Stimulated activated CD4-positive, alpha-beta T cell treated with anti-CD3 and anti-CD28 coated beads, Interleukin-15, amount 100 ng/mL, for 1 hour (primary cell): ENCODE measurements at places on chromosomes 12 and 14.

DNA sequence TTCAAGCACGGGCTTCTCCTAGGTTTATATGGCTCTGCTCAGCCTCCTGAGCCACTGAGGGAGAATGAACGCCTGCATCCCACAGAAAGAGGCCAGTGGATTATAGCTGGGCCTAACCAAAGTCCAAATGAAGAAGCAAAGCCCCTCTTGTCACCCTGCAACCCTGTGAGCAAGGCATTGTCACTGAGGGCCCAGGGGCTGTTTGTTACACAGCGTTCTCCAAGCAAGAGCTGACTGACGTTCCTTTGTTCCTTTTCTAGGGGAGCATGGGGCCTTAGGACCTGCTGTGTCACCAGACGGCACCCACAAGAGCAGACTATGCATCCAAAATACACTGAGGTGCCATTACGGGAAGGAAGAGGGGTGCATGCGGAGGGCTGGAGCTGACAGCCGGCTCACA is 4.3 kb upstream of the FBRSL1 start:
- DNase-seq, result no peak

GRCh38 chr14:76927971-76928700 is 100.4 kb downstream of the IRF2BPL start:
- no peak for DNase-seq

- no peak for DNase-seq
These were observed 337.0 kb downstream of the FSCB start for GRCh38 chr14:44170101-44170500.

DNA sequence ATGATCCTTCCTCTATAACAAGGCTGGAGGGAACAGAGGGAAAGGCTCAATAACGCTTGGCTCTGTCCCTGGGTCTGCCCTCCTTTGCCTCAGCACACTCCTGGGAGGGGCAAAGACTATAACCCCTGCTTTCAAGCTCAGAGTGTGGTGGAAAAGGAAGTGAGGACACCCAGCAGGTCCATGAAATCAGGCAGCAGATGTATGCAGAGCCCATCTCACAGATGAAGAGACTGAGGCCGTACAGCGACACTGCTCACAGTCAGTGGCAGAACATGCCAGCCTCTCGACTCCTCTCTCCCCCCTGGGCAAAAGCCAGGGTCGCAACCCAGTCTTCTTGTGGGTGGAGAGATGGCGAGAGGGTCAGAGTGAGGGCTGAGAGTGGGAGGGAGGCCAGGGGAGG is 39.8 kb downstream of the SLC6A12 start:
- no peak for DNase-seq

GRCh38 chr14:39264558-39264957 is 30.8 kb downstream of the MIA2 start:
- no peak for DNase-seq

GRCh38 chr14:44798386-44799242 is 163.1 kb downstream of the KLHL28 start:
- DNase-seq, result no peak

DNA sequence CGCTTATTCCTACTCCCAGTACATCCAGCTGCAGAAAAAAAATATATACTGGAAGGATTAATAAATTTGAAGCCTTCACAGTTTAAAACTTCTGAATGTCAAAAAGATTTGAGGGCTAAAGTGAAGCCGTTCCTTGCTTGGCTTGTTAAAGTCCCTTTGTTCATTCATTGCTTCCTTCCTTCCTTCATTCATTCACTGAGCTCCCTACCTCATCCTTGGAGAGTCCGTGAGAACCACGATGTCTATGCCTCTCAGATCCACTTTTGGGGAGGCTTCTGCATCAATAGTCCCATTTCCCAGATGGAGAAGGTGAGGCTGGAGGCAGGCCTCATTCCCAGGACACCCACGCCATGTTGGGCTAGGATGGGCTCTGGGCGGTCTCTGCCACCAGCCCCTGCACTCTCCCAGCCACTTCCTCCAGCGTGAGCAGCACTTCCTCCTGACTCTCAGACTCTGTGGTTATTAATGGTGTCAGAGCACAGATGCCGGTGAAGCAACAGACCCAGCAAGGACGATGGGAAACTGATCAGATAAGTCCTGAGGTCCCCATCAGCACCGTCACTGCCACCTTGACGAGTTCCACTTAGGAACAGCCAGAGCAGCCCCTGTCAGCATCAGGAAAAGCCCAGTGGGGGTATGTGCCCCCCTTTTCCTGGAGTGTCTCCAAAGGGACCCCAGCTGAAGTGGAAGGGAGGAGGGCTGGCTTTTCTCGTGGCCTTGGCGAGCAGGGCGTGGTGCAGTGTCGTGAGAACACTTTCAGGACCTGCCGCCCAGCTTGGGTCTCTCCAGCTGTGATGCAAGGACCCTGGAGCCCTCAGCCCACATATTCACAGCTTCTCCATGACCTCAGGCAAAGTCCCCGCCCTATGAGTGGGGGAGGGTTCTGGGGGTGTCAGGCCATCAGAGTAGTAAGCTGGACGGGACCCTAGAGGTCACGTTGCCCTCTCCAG is 21.2 kb downstream of the ASB2 start:
- DNase-seq, result no peak

- no peak for DNase-seq
These were observed 2.3 kb upstream of the ZNF384 start for GRCh38 chr12:6691473-6691872.

GRCh38 chr12:124379938-124380754 is 85.3 kb downstream of the RFLNA start:
- no peak for DNase-seq

DNA sequence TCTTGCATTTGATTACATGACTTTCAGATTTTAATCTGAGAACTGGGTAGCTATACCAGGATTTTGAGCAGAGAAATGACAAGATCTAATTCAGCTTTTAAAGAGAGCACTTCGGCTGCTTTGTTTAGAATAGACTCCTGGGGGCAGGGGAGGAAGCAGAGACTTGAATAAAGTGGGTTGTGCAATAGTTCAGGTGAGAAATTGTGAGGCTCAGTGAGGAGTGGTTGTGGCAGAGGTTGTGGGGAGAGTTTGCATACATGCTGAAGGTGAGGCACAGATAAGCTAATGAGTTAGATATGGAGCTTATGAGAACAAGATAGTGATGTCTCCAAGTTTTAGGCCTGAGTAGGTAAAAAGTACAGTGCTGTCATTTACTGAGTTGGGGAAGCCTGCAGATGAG is 281.4 kb downstream of the FLRT2 start:
- DNase-seq, result no peak

DNA sequence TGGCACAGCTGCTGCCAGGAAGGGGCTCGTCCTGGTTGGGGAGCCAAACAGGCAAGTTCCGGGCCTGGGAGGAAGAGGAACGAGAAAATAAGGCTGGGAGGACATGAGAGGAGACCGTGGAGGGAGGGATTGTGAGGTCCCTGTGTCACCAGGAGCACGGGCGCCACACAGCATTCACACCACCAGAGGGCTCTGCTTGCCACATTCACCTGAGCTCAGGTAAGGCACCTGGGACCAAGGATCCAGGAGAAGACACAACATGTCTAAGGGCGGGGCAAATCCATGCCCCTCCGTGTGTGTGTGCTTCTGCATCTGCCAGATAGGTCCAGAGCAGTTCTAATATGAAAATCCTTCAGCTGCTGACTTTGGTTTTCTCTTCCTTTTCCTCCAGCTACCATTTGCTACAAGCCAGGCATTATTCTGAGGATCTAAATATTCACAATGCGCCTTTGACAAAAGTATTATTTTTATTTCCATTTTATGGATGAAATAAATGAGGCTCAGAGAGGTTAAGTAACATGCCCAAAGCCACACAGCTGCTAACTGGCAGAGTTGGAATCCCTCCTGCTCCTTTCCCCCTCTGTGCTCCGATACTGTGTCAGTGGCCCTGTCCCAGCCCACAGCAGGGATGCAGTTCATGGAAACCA is 14.6 kb downstream of the RAPGEF3 start:
- DNase-seq, result peak; percentile 36

GRCh38 chr14:33812181-33812580 is 138.7 kb downstream of the EGLN3 start:
- DNase-seq, result no peak

GRCh38 chr14:95885866-95886265 is 9.2 kb downstream of the TUNAR start:
- DNase-seq, result no peak

DNA sequence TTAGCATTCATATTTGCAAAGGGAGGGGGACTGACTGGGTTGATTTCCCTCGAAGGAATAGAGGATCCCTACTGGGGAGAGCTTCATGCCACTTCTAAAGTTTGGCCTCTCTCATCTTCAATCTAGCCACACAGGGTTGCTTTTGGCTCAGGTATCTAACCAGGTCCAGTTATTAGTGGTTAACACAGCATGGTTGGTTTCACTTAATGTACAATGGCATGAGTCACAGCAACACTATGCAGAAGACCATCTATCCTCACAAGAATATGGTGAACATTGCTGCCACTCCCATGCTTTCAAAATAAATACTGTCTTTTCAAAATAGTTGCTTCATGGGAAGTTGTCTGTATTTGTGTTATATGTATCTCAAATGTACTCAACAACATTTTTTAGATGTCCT is 6.6 kb upstream of the RAB3IP start:
- no peak for DNase-seq

- no peak for DNase-seq
These were observed 768.1 kb upstream of the TBX3 start for GRCh38 chr12:115451780-115452736.

DNA sequence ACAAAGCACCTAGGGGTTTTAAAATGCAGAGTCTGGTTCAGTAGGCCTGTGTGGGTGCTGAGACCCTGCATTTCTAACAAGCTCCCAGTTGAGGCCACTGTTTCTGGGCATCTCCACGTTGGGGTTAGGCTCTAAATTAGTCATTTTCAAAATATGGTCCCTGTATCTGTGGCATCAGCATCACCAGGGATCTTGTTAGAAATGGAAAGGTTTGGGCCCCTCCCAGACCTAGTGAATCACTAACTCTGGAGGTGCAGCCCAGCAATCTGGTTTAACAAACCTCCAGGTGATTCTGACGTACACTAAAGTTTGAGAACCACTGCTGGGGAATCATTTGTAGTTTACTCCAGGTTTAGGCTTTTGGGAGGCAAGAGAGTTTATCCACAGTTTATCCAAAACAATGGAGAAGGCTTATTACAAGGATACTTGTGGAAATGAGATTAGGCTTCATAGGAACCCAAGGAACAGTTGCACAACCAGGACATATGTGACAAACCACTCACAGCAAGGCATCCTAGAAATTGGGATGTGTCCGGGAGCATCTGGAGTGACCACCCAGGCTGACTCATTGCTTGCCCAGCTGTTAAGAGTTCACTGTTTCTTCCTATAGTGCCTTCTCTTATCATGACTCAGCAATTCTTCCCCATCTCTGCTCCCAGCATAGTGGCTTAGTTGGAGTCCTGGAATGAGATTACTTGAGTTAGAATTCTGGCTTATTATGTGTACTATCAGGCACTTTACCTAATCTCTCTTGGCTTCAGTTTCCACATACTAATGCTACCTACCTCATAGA is 71.6 kb upstream of the STXBP6 start:
- no peak for DNase-seq

- DNase-seq, result no peak
These were observed 29.0 kb upstream of the WDR89 start for GRCh38 chr14:63670692-63671091.

GRCh38 chr12:120692524-120693033 is 5.6 kb downstream of the MLEC start:
- no peak for DNase-seq

GRCh38 chr12:85029456-85029855 is 6.6 kb downstream of the TSPAN19 start:
- DNase-seq, result no peak

- no peak for DNase-seq
These were observed 50.7 kb downstream of the ELK3 start for GRCh38 chr12:96244826-96245225.

DNA sequence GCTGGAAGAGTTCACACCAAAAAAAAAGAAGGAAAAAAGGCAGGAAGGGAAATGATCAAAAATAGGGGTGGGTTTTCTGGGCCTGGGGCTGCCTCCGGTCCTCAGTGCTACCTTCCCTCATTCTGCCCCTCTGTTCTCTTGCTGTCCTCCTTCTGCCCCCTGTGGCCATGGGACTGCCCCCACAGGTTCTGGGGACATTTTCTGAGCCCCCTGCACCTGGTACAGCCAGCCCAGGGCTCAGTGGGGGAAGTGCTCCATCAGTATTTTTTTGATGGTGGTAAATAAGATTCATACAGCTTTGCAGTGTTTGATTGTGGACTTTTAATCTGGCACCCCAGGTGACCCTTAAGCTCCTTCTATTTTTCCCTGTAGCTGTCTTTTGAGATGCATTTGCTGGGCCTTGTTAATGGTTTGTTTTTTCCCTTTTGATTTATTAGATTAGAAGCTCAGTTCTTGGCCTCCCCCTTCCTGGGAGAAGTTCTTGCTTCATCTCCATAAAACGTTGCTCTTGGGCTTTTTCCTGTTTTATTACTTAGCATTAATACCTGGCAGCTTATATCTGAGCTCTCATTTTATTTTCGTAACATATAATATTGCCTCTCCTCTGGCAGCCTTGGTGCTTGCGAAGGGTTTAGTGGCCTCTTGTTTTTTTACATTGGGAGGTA is 43.1 kb downstream of the CHST11 start:
- no peak for DNase-seq

DNA sequence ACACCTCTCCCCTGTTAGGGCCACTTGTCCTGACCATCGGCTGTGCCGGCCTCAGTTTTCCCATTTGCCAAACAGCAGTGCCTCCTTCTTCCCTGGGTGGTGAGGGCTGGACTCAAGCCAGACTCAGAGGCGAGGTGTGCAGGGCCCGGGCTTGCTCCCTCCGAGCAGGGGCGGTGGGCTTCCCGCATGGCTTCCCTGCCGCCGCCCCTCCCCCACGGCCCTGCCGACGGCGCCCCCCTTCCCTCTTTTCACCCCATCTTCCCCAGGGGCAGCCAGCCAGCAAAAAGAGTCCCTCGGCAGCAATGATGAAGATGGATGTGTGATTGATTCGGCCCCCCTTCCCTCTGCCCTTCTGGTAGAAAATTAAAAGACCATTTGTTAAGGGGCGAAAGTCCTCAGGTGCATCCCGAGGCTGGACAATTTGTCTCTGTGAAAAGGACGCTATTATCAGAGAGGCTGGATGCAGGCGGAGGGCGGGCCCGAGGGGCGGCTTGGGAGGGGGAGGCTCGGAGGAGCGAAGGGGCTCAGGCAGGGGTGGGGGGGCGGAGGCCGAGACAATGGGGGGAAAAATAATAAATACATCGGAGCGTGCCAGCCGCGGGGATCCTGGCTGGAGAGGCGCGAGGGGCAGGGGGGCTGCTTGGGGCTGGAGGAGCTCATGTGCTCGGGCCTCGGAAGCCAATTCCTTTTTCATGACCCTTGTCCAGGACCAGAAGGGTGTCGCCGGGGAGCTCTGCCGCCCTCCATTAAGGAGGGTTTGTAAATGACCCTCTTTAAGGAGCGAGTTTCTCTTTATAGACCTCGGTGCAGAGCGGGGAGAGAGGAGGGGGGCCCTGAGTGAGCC is 48.0 kb upstream of the LHX5 start:
- DNase-seq, result no peak

GRCh38 chr14:69713993-69714679 is 52.8 kb upstream of the SRSF5 start:
- DNase-seq, result no peak

- no peak for DNase-seq
These were observed 448.0 kb upstream of the FBXO33 start for GRCh38 chr14:39880106-39880695.
